Globus pallidus (tissue), 1 donor: ENCODE measurements at places on chromosomes 2 and 18.

DNA sequence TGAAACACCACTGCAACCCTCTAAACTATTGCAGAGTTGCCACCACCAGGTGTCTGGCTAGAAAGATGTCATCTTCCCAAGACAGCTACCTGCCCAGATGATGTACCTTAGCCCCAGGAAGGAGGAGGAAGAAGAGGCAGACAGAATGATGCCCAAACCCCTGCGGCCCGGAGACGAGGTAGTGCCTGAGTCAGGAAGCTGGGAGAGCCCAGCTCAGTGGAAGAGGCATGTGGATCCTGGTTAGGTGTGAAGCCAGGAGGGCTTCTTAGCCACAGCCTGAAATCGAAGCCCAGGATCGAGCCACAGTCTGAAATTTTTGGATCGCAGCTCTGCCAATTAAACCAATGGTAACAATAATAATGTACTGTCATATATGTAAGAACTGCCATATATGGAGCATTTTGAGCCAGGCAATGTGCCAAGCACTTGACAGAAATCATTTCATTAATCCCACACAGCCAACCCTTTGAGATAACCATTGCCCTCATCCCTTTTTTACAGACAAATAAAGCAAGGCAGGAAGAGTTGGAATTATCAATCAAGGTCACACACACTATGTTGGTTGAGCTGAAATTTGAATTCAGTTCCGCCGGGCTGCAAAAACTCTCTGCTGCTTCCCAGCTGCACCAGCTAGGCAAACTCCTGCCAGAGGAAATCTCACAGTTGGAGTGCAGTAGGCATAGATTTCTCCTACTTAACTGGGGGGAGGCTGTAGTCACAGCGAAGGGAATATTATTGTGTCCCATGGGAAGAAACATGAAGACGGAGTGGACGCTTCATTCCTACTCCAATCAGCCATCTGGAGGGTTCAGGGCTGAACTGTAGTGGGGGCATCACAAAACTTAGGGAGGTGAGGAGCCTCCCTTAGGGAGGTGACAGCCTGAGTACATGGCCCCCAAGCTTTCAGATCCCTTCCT lies 19.4 kb upstream of the CYP1B1 start:
- DNase-seq = no peak

DNA sequence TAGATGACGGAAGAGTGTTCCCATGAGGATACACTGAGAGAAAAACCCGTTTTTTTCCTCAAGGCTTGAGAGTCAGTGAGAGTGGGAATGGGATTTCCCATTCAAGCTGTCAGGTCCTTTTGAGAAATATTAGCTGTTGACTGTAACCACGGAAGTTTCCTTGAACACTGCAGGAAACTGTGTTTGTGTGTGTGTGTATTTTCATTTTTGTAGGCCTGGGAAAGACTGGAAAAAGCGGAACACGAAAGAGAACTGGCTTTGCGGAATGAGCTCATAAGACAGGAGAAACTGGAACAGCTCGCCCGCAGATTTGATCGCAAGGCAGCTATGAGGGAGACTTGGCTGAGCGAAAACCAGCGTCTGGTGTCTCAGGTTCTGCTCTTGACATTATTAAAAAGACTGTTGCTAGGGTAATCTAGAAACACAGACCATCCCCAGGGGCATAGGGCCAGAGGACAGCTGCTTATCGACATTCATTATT lies 98.8 kb upstream of the EML6 start:
- no peak for DNase-seq

DNA sequence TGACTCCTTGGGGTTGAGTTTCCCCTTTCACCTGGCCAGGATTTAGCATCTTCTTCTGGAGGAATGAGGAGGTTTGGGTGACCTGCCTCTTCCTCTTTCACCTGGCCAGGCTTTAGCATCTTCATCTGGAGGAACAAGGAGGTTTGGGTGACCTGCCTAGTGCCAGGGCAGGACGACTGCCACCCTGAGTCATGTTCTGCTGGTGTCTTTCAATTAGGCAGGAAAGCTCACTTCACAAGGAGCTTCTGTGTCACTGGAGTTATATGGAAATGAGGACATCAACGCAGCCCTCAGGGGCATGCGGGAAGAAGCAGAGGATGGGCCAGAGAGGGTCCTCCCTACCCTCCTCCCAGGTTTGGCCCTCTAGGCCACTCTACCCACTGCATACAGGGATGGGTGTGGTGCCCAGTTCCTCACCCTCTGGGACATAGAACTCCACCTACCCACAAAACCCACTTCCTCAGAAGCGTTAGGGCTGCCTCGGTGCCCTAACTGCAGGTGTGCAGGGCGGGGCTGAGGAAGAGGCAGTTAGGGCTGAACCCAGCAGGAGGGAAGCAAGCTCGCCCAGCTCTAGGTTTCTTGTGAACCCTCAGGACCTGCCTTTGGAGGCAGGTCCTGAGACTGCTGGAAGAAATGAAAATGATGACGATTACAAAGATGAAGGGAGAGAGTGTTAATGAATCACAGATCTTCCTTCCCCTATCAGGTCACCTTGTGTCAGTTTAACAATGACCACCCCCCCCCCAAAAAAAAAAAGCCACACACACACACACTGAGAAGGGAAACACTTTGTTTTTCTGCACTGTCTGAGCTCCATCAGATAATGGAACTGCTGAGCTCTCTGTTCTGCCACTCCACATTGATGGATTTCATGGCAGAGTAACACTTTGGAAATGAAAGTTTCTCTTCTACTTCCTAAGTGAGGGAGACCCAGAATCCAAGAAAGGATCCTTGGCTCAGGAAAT lies 71.0 kb downstream of the ARL4C start:
- no peak for DNase-seq

DNA sequence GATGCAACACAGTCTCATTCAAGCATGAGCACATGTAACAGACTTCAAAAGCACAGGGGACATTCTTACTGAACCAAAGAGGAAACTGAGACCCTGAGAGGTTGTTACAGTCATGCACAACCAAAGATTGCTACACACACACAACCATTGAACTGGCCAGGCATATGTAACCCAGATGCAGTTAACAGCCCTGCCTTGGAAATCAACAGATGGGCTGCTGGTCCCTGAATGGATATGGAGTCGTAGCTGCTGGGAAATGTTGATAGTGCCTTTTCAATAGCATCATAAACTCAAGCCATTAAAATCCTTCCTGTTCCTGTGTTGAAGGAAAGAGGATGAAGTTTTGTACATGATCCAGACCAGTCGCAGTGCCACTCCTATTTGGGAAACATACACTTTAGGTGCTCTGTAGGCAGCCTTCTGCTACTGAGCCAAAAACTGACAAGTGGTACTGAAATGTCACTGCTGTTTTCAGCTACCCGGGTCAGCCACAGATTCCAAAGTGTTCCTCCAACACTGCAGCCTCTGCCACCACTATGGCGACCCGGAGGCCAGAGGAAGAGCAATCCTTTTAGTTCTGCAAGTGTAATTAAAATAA lies 143.9 kb downstream of the CCBE1 start:
- no peak for DNase-seq

DNA sequence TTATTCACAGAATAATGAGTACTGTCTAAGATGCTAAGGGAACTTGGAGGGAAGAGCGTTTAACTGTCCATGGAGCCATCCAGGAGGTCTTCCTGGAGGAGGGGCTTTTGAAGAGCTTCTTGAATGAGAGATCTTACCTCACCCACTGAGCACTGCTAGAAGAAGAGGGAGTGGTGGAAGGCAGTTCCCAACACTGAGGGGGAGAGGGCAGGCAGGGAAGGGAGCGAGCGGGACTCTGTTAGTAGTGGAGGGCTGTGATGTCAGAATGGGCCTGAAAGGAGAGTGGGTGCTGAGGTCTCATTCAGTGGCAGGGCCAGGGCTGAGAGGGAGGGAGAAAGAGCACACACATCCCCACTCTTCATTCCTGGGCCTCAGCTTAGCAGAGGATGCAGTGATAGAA lies 65.0 kb downstream of the NCK2 start:
- DNase-seq = no peak

- no peak for DNase-seq
These were observed 134.5 kb downstream of the NCKAP5 start for GRCh38 chr2:133433455-133434451.

GRCh38 chr2:52749764-52750163 lies 1017.8 kb upstream of the CHAC2 start:
- no peak for DNase-seq

DNA sequence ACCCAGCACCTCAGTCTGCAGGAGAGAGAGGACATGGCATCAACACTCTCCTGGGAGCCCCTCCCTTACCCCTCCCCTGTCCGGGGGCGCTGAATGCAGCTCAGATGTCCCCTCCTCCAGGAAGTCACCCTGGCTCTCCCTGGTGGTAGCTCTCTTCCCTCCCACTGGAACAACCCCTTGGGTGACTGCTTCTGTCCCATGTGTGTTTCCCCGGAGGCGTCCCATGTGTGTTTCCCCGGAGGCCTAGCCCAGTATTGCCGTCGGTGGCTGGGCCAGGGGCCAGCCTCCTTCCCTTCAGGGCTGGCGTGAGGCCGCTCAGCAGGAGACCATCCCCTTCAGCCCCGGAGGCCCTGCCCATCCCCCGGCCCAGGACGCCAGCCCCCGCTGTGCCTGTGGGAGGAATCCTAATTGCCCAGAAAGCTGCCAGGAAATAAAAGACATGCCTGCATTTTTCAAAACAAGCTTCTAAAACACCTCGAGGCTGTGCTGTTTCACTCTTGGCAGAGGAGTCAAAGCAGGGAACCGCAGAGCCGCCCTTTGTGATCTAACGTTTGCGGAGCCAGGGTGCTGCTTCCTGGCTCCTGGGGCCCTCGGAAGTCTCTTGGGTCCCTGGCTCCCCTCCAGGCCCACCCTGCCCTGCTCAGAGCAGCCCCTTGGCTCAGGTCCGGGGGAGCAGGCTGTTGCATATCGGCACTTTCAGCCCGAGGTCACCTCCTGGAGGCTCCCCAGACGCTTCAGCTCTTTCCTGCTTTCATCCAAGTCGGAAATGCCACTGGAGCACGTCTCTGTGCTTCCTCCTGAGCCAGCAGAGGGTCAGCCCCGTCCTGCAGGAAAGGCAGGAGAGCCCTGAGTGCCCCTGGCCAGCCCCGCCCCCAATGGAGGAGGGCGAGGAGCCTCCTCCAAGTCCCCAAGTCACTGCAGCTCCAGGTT lies 11.4 kb downstream of the SNED1 start:
- DNase-seq = peak; percentile 33

- no peak for DNase-seq
These were observed 197.6 kb downstream of the MBD5 start for GRCh38 chr2:148218326-148219075.

DNA sequence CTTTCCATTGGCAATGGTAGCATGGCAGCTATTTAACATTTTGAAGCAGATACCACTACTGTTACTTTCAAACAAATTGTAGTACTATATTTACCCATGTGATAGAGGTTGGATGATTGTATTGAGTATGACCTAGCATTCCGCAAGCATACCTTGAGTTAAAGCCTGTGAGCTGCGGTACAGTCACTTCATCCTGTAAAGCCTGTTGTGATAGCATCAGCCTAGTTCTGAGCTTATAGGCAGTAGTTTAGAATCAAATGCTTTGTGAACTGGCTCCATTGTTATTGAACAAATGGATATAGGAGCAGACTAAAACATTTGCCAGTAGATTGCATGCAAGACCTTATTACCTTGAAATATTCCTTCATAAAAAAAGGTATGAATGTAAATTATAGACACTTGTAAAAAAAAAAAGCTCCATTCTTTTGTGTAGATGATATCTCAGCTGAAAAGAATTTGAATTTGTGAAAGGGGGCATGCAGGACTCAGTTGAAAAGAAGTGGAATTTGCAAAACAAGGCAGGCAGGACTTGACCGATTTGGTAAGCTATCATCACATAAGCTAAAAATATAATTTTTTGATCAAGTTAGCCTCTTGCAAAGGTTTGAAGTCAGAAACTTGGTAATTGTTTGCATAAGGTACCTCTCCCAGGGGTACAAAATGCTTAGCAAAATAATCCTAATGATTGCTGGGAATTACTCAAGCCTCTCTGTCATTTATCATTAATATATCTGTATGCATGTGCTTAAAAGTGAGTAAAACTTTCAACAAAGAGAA lies 138.5 kb upstream of the ITGA4 start:
- no peak for DNase-seq

DNA sequence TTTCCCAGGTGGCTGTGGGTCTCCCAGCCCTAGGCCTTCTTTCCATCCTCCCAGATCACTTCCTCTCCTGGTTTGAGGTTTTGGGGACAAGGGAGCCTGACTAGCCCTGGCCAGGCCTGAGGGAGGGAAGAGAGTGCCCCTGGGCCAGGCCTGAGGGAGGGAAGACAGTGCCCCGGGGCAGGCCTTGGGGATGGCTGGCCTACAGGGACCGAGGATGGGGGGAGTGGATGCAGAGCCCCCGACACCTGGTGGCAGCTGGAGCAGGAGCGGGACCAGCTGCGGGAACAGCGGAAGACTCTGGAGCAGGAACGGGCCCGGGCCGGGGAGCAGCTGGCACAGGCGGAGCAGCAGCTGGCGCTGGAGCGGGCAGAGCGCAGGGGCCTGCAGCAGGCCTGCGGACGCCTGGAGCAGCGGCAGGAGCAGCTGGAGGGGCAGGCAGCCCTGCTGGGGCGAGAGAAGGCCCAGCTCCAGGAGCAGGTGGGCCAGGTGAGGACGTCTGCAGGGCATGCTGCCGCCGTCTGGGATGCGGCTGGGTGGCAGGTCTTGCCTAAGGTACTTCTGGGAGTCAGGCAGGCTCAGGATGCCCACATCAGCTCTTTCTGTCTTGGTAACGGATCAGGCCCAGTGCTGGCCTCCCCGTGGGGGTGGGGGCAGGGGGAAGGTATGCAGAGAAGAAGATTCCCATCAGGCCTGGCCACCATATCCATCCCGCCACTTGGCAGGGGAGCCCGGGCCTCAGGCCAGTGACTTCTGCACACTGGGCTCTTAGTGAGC lies 29.2 kb downstream of the CROCC2 start:
- no peak for DNase-seq

GRCh38 chr18:3693410-3693809 lies 243.4 kb downstream of the TGIF1 start:
- no peak for DNase-seq

DNA sequence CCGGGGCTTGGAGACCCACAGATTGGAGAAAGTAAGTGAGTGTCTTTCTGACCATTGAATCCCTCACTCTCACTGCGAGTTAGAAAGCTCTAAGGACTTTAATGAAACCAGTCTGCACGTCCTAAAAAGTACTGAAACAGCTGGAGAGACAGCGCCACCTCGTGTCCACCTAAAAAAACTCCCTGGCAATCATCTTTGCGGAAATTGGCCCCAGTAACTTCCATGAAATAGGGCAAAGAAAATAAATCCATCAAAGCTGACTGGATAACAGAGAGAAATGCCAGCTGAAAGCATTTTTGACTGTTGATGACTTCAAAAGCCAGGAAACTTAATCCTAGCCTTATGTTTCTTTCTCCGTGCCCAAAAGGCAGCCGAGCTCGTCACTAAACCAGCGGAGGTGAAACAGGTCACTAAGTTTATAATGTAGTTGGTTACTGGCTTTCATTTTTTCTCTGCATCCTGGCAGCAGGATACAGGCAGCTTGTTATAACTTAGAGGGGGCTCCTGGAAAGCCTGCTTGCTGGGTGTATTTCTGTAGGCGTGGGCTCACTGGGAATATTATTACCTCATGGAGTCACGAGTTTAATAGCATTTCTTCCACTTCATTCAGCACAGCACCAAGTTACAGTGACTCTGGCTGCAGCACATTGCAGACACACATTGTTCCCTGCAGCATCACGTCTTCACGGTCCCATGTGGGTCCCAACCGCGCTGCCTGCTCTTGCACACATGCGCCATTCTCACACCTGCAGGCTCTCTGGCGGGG lies 266.5 kb downstream of the HRH4 start:
- DNase-seq = peak; percentile 81
